ENCODE measurements at places on chromosomes 4 and X.

- no peak for DNase-seq
Measured at GRCh38 chrX:2314831-2315365, 185.9 kb downstream of the DHRSX start.

GRCh38 chr4:95248720-95249425 is 299.9 kb downstream of the UNC5C start:
- DNase-seq: no peak

DNA sequence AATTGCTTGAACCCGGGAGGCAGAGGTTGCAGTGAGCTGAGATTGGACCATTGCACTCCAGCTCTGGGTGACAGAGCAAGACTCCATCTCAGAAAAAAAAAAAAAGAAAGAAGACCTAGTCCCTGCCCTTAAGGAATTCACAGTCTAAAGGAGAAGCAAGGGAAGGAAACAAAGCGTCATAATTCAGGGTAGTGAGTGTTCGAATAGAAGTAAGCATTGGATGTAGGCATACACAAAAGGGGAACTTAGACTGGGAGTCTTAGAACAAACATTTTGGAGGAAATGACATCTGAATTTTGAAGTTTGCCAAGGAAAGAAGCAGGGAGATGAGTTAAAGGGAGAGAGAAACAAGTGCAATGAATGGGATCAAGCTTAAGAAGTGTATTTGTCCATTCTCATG is 32.4 kb downstream of the PPM1K start:
- no peak for DNase-seq

- no peak for DNase-seq
Measured at GRCh38 chr4:17719106-17719505, 62.3 kb downstream of the FAM184B start.

- DNase-seq: no peak
Measured at GRCh38 chr4:41681054-41681453, 67.5 kb downstream of the PHOX2B start.

DNA sequence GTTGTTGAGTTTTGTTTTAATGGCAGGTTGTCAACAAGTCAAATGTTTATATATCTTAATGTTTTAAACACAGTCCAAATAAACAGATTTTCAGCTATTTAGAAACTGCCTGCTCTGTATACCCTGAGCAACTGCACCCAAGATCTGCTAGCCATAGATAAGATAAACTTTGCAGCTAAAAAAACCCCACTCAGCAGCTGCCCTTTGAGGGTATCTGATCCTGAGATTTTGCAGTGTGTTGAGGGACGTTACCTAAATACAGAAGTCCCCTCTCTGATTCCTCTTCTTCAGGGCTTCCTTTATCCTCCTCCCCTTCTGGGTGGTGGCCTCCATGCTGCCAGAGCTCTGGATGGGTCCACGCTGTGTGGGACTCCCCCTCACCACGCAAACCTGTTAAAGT is 11.0 kb upstream of the FGG start:
- DNase-seq: no peak

- no peak for DNase-seq
Measured at GRCh38 chrX:18151157-18151556, 69.5 kb downstream of the BEND2 start.

- DNase-seq: peak; percentile 44
Measured at GRCh38 chr4:168558599-168558998, 61.7 kb downstream of the PALLD start.

- no peak for DNase-seq
Measured at GRCh38 chrX:118980761-118981160, 6.3 kb downstream of the LONRF3 start.

DNA sequence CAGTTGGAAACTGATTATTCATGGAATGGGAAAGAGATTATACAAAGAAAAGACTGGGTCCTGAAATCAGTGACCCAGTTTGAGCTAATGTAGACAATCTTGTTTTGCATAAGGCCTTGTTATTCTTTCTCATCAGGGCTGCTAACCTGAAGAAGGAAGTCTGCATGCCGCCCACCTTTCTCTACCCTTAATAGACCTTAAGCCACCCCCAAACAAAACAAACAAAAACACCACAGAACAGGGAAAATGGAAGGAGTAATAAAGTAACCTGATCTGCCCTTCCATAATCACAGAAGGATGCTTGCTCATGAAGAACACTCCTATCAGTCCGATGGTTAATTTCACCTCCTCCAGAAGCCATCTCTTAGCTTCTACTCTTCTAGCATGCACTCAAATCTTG is 288.1 kb downstream of the FRMPD4 start:
- DNase-seq: no peak

- no peak for DNase-seq
Measured at GRCh38 chr4:183601381-183601780, 57.6 kb downstream of the RWDD4 start.

GRCh38 chr4:139768366-139768765 is 102.7 kb downstream of the MGST2 start:
- no peak for DNase-seq

GRCh38 chr4:74237425-74237966 is 70.8 kb upstream of the EPGN start:
- DNase-seq: no peak

- DNase-seq: peak; percentile 74
Measured at GRCh38 chr4:8228319-8229250, 29.5 kb downstream of the SH3TC1 start.

DNA sequence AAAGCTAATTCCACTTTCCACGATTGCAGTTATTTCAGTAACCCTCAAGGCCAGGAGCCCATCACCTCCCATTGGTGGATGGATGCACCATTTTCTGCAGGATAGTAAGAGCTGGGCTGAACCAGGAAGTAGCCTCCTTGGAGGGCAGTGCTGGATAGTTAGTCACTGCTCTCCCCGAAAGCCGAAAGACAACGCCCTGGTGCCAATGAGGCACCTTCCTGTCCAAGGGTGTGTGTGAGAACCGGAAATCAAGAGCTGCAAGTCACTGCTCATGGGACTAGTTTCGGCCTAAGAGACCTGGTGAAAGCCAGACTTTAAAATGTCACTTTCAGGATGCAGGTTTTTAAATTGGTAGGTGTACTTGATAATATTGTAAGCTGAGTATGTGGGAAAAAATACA is 203.8 kb upstream of the HS3ST1 start:
- no peak for DNase-seq

DNA sequence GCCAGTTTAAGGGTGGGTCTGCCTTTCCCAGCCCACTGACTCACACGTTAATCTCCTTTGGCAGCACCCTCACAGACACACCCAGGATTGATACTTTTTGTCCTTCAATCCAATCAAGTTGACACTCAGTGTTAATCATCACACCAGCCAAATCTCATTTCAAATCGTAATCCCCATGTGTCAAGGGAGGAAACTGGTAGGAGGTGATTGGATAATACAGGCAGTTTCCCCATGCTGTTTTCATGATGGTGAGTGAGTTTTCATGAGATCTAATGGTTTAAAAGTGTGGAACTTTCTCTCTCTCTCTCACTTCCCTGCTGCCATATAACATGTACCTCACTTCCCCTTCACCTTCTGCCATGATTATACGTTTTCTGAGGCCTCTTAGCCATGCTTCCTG is 647.2 kb upstream of the FRG1 start:
- no peak for DNase-seq

DNA sequence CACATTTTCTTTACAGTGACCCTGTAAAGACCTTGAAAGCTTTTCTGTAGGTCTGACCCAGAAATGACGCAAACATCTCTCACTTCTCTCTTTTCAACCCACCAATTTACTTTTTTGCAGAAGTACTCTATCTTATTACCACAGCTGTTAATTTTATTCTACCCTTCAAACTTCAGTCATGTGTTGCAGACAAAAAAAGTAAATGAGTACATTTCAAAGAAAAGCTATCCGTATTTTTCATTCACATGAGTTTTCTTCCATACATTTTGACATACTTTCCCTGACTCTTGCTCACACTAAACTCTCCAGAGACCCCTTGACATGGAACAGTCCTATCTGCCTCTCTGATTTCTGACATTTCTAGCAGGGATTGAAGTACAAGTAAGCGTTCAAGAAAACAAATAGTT is 51.7 kb downstream of the SLC7A11 start:
- DNase-seq: no peak

GRCh38 chr4:163165217-163166017 is 1.3 kb downstream of the NAF1 start:
- DNase-seq: peak; percentile 23

- no peak for DNase-seq
Measured at GRCh38 chrX:38870361-38870895, 69.2 kb downstream of the MID1IP1 start.

DNA sequence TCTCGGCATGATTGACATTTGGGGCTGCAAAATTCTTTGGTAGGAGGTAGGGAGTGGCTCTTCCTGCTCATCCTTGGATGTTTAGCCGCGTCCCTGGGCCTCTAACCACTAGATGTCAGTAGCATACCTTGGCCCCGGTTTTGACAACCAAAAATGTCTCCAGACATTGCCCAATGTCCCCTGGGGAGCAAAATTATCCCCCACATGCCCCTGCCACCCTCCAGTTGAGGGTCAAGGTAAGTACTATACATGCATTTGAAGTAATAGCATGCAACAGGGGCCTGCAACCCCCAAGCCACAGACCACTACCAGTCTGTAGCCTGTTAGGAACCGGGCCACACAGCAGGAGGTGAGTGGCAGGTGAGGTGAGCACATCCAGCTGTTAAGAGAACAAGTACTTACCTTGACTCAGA is 17.6 kb upstream of the KIAA1210 start:
- DNase-seq: peak; percentile 13

- no peak for DNase-seq
Measured at GRCh38 chr4:6589444-6589843, 14.5 kb downstream of the MAN2B2 start.

- peak; percentile 93 for DNase-seq
Measured at GRCh38 chr4:141375855-141376254, 155.2 kb downstream of the ZNF330 start.

GRCh38 chr4:6229671-6230501 is 29.5 kb upstream of the JAKMIP1 start:
- DNase-seq: no peak

GRCh38 chr4:3707423-3708102 is 58.6 kb upstream of the ADRA2C start:
- DNase-seq: no peak

- DNase-seq: no peak
Measured at GRCh38 chrX:97429101-97429500, 545.4 kb downstream of the RPA4 start.

- DNase-seq: no peak
Measured at GRCh38 chrX:68696267-68696990, 49.0 kb downstream of the STARD8 start.

GRCh38 chr4:101418055-101418454 is 70.7 kb upstream of the PPP3CA start:
- no peak for DNase-seq

GRCh38 chrX:16646366-16647138 is 3.4 kb upstream of the S100G start:
- no peak for DNase-seq

- DNase-seq: peak; percentile 18
Measured at GRCh38 chrX:40871385-40872082, 136.2 kb upstream of the MED14 start.

DNA sequence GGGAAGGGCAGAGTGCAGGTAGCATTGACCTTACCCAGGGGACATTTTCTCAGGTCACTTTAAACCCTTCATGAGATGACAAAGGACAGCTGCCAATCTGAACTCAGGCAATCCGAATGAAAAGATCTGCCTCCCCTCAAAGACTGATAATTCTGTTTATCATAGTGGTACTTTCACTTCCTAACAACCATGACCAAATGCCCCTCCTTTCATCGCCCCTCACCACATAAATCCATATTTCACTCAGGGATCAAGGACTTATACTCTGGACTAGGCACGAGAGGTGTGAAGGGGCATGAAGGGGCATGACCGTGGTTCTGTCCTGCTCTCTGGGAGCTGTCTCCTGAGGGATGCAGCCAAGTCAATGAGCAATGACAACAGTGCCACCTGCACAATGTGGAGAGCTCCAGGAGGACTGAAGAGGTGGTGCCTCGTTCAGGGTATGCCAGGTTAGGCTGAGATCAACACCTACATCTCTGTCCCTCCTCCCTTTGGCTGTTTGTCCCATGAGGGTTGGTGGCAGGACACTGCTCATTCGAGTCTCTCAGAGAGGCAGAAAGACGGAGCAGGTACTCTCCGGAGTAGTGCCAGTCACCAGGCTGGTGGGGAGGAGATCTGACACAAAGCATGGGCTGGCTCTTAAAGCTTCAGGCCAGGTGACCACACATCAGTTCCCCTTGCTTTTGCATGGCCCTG is 12.5 kb downstream of the HS3ST1 start:
- DNase-seq: no peak

GRCh38 chr4:151409470-151410313 is 716 bp downstream of the FHIP1A start:
- DNase-seq: peak; percentile 53

DNA sequence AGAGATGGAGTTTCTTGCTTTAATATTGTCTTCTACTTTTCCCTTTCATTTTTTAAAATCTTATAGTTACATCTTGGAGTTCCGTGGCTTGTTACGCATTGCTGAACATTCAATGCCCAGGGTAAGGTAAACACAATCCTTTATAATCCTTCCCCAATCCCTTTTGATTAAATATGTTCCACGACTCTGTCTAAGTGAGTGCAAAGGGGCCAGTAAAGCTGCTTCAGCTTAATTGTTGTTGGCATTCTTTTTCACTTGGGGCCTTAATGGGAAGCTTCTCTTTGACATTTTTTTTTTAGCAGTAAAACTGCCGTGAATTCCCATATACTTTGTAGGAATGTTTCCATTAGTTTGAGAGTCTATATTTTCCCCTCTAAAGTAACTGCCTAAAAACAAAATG is 1028.1 kb downstream of the C4orf33 start:
- DNase-seq: peak; percentile 9

DNA sequence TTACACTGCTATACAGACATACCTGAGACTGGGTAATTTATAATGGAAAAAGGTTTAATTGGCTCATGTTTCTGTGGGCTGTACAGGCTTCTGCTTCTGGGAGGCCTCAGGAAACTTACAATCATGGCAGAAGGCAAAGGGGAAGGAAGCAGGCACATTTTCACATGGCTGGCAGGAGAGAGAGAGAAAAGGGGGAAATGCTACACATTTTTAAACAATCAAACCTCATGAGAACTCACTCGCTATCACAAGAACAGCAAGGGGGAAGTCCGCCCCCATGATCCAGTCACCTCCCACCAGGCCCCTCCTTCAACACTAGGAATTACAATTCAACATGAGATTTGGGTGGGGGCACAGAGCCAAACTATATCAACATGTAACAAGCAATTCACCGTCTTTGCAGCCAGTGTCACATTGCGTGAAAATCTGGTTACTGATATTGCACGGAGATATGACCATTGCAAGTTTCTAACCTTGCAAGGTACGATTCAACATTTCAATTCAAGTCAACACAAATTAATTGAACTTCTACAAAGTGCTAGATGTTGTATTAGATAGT is 61.7 kb upstream of the RELL1 start:
- DNase-seq: no peak

Measured in astrocyte of the hippocampus (primary cell).